Stimulated activated CD4-positive, alpha-beta T cell treated with anti-CD3 and anti-CD28 coated beads, Interleukin-12 subunit alpha, Interleukin-12 subunit beta, amount 100 ng/mL, for 4 hours (primary cell): ENCODE measurements at places on chromosomes 1 and 21.

- no peak for DNase-seq
Measured at GRCh38 chr1:89527256-89527655, 2.6 kb downstream of the LRRC8B start.

DNA sequence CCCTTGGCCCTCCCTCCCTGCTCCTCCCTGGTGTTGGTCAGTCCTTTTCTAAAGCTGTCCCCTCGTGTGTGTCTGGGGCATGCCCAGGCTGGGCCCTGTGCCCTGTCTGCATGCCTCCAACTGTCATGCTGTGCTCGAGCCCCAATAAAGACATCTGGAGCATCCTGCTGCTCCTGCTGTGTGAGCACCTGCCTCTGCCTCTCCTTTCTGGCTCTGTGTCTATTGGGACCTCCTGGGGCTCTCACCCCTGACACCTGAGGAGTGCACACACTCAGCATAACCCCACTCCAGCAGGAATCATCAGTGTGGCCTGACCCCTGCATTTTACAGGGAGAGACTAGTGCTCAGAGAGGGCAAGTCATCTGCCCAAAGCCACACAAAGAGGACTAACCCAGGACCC lies 23.7 kb downstream of the KCNC4 start:
- DNase-seq: no peak

GRCh38 chr1:231272880-231273279 lies 31.9 kb downstream of the GNPAT start:
- DNase-seq: no peak

GRCh38 chr21:17693801-17694200 lies 81.1 kb upstream of the BTG3 start:
- DNase-seq: no peak

DNA sequence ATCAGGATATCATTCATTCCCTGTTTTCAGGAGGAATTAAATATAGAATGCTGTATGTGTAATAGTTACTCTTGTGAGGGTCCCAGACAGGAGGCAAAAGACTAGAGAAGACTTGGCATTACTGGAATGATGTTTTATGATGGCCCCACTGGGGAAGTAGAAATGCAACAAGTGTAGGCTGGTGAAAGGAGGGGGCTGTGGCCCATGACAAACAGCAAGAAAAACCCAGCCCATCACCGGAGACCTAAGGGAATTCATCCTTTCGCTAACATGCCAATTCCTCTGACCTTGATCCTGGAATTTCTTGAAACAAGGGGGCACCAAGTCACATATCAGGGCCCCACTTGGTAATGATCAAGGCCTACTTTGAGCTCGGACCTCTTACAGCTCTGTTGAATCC lies 5.5 kb upstream of the IFNGR2 start:
- no peak for DNase-seq
